Stimulated activated naive B cell treated with anti-CD40 and anti-IgM and Interleukin-4, amounts not matched to agents 10 μg/mL and 1 μg/mL and 100 μg/mL, for 72 hours (primary cell): ENCODE measurements at places on chromosomes 7 and 10.
A peak's percentile ranks its signal among the peaks of the same experiment; 100 is the strongest.

DNA sequence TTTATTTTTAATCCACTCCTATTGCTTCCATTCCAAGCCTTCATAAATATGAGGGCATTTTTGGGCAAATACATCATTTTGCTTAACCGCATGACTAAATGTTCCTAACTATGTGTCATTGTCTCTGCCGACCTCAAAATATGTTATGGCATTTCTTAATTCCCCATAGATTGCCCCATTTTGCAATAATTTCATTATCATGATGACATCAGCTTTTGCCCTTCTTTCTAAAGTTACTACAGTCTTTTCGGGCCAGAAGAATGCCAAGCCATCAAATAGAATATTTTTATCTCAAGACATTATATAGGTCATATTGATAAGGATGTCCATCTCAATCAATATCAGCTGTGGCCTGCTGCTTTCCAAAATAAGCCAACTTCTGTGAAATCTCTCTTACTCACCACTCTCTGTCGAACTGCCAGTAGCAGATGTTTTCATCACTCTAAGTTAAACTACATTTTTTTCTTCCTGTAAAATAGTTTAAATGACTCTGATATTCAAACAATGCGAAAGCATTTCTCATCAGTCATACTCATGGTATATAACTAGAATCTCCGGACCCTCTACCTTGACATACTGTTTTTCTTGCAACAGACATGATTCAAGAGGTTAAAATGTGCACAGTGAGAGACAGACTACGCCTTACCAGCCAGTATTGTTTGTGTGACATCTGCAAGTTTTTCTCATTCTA lies 1254.6 kb upstream of the CELF2 start:
- no peaks in the 10 kb centered on the region for H3K27me3 ChIP-seq
- no peak for DNase-seq
- H3K36me3 ChIP-seq = no peaks in the 10 kb centered on the region
- H3K27ac ChIP-seq = no peak overlapping the region
- no peaks in the 10 kb centered on the region for H3K4me1 ChIP-seq
- H3K4me3 ChIP-seq = no peak overlapping the region

- peaks cover 57% of the 10 kb centered on the region for H3K4me1 ChIP-seq
- no peaks in the 10 kb centered on the region for H3K36me3 ChIP-seq
- H3K27ac ChIP-seq = peak overlapping the region; percentile 81
- H3K27me3 ChIP-seq = no peaks in the 10 kb centered on the region
- peak overlapping the region; percentile 92 for H3K4me3 ChIP-seq
Observed at GRCh38 chr10:6204341-6205191, 1.8 kb downstream of the PFKFB3 start.

GRCh38 chr10:102727037-102727818 lies 12.8 kb downstream of the SFXN2 start:
- H3K36me3 ChIP-seq = peaks cover 52% of the 10 kb centered on the region
- DNase-seq = no peak
- H3K4me3 ChIP-seq = no peak overlapping the region
- no peaks in the 10 kb centered on the region for H3K27me3 ChIP-seq
- H3K27ac ChIP-seq = no peak overlapping the region

GRCh38 chr10:58967551-58968388 lies 208.7 kb upstream of the PHYHIPL start:
- peaks cover 15% of the 10 kb centered on the region for H3K27me3 ChIP-seq
- H3K36me3 ChIP-seq = no peaks in the 10 kb centered on the region
- H3K4me3 ChIP-seq = no peak overlapping the region
- H3K27ac ChIP-seq = no peak overlapping the region
- H3K4me1 ChIP-seq = no peaks in the 10 kb centered on the region
- DNase-seq = no peak

DNA sequence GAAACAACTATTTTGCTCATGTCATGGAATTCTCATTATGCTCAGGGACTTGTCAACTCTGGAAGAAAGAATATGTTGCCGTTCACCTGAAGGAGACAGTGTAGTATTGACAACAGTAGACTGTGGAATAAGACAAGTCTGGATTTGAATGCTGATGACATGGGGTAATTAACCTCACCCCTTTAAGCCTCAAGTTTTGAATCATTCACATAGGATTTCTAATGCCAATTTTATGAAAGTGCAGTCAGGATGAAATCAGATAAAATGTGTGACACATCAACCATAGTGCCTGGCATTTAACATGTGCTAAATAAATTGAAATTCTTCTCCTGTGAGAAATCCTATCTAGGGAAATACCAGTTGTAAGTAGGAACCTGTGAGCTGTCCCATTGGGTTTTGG lies 305.8 kb downstream of the KIF20B start:
- no peak for DNase-seq
- H3K36me3 ChIP-seq = no peaks in the 10 kb centered on the region
- H3K27me3 ChIP-seq = no peaks in the 10 kb centered on the region
- no peak overlapping the region for H3K4me3 ChIP-seq
- H3K27ac ChIP-seq = no peak overlapping the region

GRCh38 chr10:76352300-76352699 lies 920.9 kb downstream of the LRMDA start:
- DNase-seq = no peak
- no peak overlapping the region for H3K27ac ChIP-seq
- no peaks in the 10 kb centered on the region for H3K27me3 ChIP-seq
- H3K4me3 ChIP-seq = no peak overlapping the region
- no peaks in the 10 kb centered on the region for H3K36me3 ChIP-seq

- no peaks in the 10 kb centered on the region for H3K27me3 ChIP-seq
- H3K4me3 ChIP-seq = no peak overlapping the region
- H3K27ac ChIP-seq = no peak overlapping the region
Observed at GRCh38 chr7:89223900-89224395, 428.4 kb upstream of the TEX47 start.

DNA sequence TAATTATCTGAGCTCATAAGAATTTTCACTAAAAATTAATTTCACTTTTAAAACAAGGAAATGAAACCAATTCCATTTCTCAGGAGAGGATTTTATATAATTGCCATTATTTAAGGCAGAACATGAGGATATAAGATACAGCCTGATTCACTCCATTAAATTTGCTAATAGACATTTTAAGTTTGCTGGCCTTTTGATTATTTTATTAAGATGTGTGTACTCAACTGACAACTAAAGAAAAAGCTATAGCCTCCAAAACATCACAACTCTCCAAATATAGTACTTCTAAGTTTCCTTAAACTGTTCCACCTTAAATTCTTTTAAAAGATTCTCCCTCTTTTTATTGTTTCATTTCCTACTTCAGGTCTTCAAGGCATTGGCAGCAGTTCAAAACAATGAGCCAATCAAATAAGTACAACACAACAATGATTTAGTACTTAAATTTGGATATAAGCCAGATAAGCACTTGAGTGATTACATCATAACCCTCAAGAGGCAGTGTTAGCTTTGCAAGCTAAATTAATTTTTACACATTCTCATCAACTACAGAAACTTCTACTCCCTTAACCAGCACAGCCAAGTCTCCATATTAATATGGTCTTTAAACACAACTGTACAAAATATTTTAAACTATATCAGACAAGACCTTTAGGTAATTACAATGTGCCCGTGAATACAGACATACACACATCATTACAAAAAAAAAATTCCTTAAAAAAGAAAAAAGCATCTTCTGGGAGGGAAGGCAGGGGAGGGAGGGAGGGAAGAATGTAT lies 121.8 kb downstream of the KMT2C start:
- no peak for DNase-seq
- no peak overlapping the region for H3K4me3 ChIP-seq
- H3K4me1 ChIP-seq = peaks cover 31% of the 10 kb centered on the region
- H3K27me3 ChIP-seq = no peaks in the 10 kb centered on the region

- no peaks in the 10 kb centered on the region for H3K27me3 ChIP-seq
- peaks cover 2% of the 10 kb centered on the region for H3K36me3 ChIP-seq
- H3K27ac ChIP-seq = no peak overlapping the region
- DNase-seq = no peak
- H3K4me1 ChIP-seq = no peaks in the 10 kb centered on the region
Observed at GRCh38 chr7:56537477-56537876, 421.3 kb upstream of the NUPR2 start.

- no peaks in the 10 kb centered on the region for H3K36me3 ChIP-seq
- peaks cover 4% of the 10 kb centered on the region for H3K4me1 ChIP-seq
- no peak overlapping the region for H3K27ac ChIP-seq
- DNase-seq = no peak
- H3K4me3 ChIP-seq = no peak overlapping the region
Observed at GRCh38 chr7:158317238-158318205, 270.1 kb downstream of the PTPRN2 start.

DNA sequence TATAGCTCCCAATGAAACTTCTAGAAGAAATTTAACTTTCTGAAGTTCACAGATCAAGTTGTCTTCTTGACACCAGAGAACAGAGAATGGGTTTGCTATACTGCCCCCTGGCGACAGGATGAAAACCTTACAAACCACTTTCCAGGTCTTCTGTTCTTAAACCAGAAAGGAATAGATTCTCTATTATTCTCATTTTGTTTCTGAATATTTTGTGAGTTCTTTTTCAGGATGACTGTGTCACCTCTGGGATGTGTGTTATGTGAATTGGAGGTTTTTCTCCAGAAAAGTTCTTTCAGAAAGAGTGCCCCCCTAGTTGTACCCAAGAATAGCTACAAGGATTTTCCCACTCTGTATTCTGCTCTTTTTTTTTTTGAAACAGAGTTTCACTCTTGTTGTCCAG lies 6.3 kb downstream of the IFT22 start:
- no peaks in the 10 kb centered on the region for H3K27me3 ChIP-seq
- H3K4me3 ChIP-seq = no peak overlapping the region
- H3K36me3 ChIP-seq = peaks cover 28% of the 10 kb centered on the region

- no peaks in the 10 kb centered on the region for H3K36me3 ChIP-seq
- DNase-seq = no peak
- peak overlapping the region; percentile 88 for H3K4me3 ChIP-seq
- no peaks in the 10 kb centered on the region for H3K27me3 ChIP-seq
Observed at GRCh38 chr10:22002591-22003176, 846 bp downstream of the DNAJC1 start.

DNA sequence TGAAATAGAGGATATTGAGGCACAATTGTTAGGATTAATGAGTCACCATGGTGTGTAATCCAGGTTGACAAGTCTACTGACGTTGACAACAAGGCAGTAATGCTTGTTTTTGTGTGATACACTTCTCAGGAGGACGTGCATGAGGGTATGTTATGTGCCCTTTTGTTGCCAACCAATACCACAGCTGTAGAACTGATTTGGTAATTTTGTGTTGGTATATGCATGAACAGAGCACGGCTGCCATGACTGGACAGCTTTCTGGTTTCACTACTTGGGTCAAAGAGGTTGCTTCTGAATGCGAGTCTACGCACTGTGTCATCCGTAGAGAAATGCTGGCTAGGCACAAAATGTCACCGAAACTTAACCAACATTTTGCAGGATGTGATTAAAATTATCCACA lies 32.9 kb downstream of the PHTF2 start:
- no peaks in the 10 kb centered on the region for H3K27me3 ChIP-seq
- no peak overlapping the region for H3K27ac ChIP-seq
- no peak overlapping the region for H3K4me3 ChIP-seq
- no peak for DNase-seq
- H3K36me3 ChIP-seq = peaks cover 33% of the 10 kb centered on the region

GRCh38 chr7:133348250-133348649 lies 95.4 kb downstream of the EXOC4 start:
- H3K27ac ChIP-seq = no peak overlapping the region
- DNase-seq = no peak
- H3K4me1 ChIP-seq = peaks cover 7% of the 10 kb centered on the region
- no peak overlapping the region for H3K4me3 ChIP-seq
- H3K27me3 ChIP-seq = no peaks in the 10 kb centered on the region
- peaks cover 49% of the 10 kb centered on the region for H3K36me3 ChIP-seq

GRCh38 chr7:36967387-36967786 lies 243.1 kb upstream of the AOAH start:
- peaks cover 20% of the 10 kb centered on the region for H3K4me1 ChIP-seq
- no peak overlapping the region for H3K4me3 ChIP-seq
- peaks cover 21% of the 10 kb centered on the region for H3K36me3 ChIP-seq
- H3K27ac ChIP-seq = no peak overlapping the region
- no peak for DNase-seq

GRCh38 chr10:43963379-43963778 lies 314.7 kb upstream of the ZNF32 start:
- peaks cover 10% of the 10 kb centered on the region for H3K4me1 ChIP-seq
- no peak for DNase-seq
- no peak overlapping the region for H3K27ac ChIP-seq
- no peak overlapping the region for H3K4me3 ChIP-seq

DNA sequence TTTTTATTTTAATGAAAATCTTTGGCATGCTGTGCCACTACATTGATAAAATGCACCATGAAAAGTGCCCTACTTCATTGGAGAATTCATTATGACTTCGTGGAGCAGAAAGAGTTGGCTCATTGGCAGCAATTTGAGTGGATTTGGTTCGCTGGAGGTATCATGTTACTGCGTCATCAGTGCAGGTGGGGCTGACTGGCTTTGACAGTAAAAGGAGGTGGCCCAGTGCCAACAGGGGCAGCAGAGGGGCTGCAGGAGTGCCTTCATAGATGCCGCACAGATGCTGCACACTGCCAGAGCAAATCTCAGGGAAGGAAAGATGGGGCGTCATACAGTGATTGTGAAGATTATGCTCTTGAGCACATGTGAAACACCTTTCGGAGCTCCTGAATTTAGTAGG lies 22.2 kb downstream of the FZD1 start:
- no peak for DNase-seq
- no peaks in the 10 kb centered on the region for H3K4me1 ChIP-seq
- H3K27me3 ChIP-seq = peaks cover 10% of the 10 kb centered on the region
- no peak overlapping the region for H3K27ac ChIP-seq

GRCh38 chr7:67413670-67414069 lies 417.0 kb downstream of the TYW1 start:
- no peaks in the 10 kb centered on the region for H3K36me3 ChIP-seq
- no peak overlapping the region for H3K27ac ChIP-seq
- no peak for DNase-seq

DNA sequence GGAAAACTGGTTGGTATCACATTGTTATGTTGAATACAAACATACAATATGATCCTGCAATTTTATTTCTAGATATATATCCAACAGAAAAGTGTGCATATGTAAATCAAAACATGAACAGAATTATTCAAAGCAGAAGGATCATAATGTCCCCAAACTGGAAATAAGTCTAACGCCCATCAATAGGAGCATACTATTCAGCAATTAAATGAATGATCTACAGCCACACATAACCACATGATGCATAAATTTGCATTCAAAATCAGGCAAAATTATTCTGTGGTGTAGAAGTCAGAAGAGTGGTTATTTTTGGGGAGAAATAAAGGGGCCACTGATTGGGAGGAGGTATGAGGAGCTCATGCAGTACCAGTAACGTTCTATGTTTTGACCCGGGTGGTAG lies 28.6 kb downstream of the NPY start:
- H3K27ac ChIP-seq = no peak overlapping the region
- DNase-seq = no peak
- no peaks in the 10 kb centered on the region for H3K36me3 ChIP-seq
- H3K4me1 ChIP-seq = no peaks in the 10 kb centered on the region
- no peaks in the 10 kb centered on the region for H3K27me3 ChIP-seq
- H3K4me3 ChIP-seq = no peak overlapping the region

DNA sequence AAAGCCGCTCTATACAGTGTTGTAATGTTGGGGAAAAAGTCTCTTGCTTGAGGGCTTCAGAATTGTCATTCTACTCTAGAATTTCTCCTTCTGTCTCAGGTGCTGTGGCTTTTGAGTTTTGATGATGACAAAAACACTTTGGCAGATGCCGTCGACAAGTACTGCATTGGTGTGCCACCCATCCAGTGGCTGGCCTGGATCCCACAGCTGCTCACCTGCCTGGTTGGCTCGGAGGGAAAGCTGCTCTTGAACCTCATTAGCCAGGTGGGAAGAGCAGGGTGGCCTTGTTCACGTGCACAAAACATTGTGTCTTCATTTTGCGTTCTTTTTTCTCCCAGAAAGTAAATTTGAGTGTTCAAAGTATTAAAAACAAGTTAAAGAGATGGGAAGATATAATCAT lies 112.0 kb downstream of the TRRAP start:
- H3K36me3 ChIP-seq = peaks cover 53% of the 10 kb centered on the region
- peaks cover 2% of the 10 kb centered on the region for H3K4me1 ChIP-seq
- no peak for DNase-seq
- H3K27ac ChIP-seq = no peak overlapping the region
- H3K27me3 ChIP-seq = no peaks in the 10 kb centered on the region
